ENCODE measurements at places on chromosomes 16 and 17.

- no peak for DNase-seq
Observed at GRCh38 chr17:80931421-80932265, 60.0 kb upstream of the CHMP6 start.

- DNase-seq = no peak
Observed at GRCh38 chr17:9676084-9676483, 30.8 kb downstream of the USP43 start.

- no peak for DNase-seq
Observed at GRCh38 chr17:81207610-81208581, 14.9 kb downstream of the CEP131 start.

- peak; percentile 11 for DNase-seq
Observed at GRCh38 chr17:31068291-31068690, 26.5 kb upstream of the NF1 start.

- no peak for DNase-seq
Observed at GRCh38 chr16:2062801-2063200, 15.0 kb downstream of the TSC2 start.

DNA sequence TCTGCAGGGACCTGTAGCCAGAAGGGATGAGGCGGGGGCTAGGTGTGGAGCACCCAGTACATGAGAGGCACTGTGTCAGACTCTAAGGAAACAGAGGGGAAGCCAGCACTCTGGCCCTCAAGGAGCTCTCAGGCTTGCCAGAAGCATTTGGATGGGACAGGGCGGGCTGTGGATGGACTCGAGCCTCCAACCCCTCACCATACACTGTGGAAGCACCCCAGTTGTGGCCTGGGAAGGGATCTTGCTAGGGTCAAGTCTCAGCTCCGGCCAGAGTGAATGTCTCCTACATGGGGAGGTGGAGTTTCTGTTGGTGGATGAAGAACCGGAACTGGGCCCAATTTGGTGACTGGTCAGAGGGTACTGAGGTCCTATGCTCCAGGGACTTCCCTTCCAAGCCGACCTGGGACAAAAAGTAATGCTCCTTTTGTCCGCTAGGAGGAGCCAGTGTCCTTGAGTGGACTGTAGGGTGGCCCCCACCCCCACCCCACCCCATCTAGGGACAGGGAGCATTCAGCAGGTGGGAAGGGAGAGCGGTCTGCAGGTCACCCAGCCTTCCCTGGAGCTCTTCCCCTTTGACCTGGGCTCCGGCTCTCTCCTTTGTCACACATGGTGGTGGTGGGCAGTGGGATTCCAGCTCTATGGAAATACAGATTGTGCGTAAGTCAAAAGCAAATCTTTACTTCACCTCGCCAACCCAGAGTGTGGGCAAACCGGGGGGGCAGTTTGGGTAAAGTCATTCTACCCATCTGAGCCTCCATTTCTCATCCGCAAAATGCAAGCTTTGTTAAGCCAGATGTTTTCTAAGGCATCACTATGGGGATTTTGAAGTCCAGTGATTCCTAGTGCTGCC is 20.4 kb upstream of the PHB1 start:
- peak; percentile 35 for DNase-seq

- DNase-seq = no peak
Observed at GRCh38 chr17:14373614-14374259, 72.9 kb downstream of the HS3ST3B1 start.

DNA sequence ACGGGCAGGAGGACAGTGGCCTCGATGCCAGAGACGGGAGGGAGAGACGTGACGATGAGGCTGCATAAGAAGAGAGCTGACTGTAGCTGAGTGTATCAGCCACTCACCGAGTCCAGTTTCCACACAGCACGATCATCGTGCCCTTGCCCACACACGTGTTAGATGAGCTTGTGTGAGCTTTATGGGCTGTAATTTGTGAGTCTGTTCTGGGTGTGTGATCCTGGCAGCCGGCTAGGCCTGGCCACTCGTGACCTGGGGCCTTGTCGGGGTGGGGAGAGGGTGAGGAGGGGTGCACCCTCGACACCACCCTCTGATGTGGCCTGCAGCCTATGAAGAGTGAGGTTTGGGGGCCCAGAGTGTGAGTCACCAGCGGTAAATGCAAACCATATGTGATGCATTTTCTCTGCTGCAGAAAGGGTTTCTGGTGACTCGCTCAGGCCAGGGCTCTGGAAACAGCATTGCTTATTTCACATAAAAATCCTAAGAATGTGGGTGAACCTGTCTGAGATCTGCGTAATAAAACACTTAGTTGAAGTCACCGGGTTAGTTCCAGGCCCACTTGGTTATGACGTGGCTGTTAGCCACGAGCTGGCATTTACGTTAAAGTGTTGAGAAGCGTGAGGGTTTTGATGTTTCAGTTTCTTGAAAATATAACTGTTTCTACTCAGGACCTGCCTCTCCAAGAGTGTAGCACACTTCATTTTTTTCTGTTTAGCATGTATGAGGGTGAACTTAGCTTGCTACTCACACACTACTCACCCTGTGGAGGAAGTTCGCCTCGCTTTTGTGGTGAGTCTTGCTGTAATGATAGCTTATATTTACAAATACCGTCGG is 4.2 kb downstream of the METRNL start:
- peak; percentile 29 for DNase-seq

- DNase-seq = peak; percentile 95
Observed at GRCh38 chr17:57255776-57256681, at the start of gene MSI2. Gene MSI2 (plus strand): TSS chr17:57256523. CDS start chr17:57256743, 220 bp downstream.

DNA sequence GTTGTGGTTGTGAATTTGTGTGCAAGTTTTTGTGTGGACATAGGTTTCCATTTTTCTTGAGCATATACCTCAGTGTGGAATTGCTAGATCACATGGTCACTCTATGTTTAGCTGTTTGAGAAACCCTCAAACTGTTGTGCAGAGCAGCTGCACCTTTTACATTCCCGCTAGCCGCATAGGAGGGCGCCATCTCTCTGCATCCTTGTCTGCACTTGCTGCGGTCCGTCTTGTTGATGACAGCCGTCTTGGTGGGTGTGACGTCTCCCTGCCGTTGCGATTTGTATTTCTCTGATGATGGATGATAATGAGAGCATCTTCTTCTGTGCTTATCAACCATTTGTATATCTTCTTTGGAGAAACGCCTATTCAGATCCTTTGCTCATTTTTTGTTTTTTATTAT is 25.1 kb upstream of the IL17C start:
- DNase-seq = no peak

DNA sequence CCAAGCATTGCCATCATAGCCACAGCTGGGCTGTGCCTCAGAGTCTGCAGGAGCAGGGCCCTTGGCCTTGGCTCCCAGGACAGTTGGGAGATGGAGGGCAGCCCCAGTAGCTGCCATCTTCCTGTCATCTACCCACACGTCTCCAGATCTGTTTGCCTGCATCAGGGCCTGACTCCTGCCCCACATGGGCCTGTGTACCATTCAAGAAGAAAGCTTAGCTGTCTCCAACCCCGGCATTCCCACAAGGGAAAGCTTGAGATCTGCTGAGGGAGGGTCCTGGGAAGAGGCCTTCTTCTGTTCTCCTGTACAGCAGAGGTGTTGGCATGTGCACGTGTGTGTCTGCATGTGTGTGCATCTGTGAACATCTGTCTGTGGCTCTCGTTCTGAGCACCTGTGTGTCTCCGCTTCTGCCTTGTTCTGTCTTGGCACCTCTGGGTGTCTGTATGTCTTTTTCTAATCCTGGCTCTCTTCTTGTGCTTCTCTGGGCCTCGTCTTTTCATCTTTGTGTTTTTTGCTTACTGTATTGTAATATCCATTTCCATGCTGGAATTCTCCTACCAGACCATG is 122.2 kb downstream of the MRM1 start:
- no peak for DNase-seq

DNA sequence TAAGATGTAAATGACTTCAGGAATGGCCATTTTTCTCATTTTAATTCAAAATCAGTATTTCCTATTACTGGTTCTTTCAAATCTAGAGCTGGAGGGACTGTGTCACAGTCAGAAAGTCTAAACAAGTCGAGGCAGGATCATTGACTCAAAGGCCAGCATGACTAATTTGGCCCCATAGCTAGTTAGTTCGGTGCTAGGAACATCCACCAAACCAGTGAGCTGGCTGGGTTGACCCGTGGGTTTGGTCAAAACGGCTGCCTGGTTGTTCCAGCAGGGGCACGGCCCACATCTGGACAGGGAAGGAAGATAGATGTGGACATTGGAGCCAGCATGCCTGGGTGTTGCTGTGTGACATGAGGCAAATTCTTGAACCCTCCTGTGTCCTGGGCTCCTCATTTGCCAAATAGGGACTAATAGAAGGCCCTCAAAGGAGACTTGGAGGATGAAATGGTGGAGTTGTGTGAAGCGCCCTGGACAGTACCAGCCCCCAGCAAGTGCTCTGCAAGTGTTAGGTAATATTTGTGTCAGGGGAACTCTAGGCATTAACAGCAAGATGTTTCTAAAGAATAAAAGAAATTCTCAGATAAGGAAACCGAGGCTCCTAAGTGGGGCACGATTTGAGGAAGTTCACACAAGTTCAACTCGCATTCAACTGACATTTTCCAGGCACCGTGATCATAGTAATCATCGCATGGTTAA is 46.2 kb downstream of the MEOX1 start:
- DNase-seq = no peak

GRCh38 chr16:78675312-78675711 is 575.9 kb downstream of the WWOX start:
- no peak for DNase-seq

DNA sequence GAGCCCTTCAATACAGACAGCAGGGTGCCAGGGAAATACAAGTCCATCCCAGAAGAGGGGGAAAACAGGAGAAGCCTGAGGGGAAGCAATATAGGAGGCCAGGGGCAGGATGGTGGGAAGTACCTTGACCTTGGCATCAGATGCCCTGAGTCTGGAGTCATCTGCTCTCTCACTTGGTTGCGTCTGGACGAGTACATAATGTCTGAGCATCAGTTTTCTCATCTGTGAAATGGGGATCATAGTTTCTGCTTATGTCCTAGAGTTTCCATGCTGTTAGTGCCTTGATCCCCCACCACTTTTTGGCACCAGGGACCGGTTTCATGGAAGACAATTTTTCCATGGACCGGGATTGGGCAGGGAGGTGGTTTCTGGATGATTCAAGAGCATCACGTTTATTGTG is 2.3 kb downstream of the STAT5A start:
- no peak for DNase-seq

DNA sequence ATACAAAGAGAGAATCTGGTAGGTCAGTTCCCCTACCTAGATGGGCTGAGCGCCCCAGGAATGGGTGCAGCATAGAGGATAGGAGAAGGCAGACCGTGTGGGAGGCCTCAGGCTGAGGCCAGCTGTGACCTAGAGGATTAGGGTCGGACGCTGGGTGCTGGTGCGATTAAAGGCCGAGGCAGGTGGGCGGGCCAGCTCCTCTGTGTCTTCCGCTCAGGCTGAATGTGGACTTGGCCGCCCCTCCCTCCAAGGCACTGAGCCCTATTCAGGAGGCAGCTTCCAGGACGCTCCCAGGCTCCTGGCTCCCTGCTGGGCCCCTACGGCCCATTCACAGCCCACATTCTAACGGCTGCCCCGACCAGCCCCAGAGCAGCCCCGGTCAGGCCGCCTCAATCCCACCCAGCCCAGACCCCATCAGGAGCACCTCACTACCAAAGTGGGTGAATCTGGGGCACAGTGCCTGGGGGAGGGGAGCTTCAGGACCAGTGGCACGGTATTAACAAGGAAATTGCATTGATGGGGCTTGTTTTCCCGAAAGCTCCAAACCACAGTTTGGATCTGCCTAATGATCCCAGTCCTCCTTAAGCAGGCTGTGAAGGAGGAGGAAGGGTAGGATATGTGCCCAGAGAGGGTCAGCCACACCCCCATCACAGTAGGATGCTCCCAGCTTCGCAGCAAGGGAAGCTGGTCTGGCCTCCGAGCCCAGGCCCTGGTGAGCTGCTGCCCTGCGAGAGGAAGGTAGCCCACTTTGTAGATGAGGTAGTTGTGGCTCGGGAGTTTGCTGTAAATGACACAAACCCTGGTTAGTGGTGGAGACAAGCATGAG is 14.5 kb downstream of the RHBDL3 start:
- no peak for DNase-seq

GRCh38 chr16:63426275-63426870 is 1390.1 kb upstream of the CDH8 start:
- DNase-seq = no peak

- no peak for DNase-seq
Observed at GRCh38 chr16:65788434-65789140, 577.9 kb upstream of the CDH5 start.

DNA sequence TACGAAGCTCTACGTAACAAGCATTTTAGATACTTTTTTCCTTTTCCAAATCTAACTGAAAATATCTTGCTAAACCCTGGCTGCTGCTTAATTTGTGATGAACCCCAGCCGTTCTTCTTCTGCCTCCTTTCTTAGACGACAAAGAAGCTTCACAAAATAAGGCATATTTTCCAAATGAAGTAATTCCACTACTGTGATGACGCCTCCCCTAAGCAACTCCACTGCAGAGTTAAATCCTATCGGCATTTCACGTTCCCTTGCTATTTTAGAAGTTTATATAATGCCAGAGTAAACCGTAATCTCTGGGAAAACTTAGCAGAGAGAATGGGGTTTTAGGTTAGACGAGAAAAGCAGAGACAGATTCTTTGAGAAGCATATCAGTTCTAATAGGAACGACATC is 683.1 kb upstream of the SALL1 start:
- DNase-seq = no peak

DNA sequence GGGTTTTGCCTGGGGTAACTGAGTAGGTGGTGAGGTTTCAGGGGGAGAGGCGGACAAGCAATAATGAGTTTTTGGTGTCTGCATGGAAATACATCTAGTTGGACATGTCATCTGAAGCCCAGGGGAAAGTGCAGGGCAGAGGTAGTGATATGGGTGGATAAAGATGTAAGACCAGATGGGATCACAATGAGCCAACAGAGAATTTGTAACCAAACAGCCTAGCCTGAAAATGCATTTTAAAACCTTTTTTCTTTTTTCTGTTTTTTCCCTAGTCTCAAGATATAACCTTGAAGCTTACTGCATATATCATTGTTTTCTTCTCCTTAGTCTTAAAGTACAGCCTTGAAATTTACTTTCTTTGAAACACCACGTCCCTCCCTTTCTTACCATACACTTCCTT is 3.7 kb upstream of the ZNF19 start:
- no peak for DNase-seq

- no peak for DNase-seq
Observed at GRCh38 chr16:52123842-52124241, 423.1 kb downstream of the TOX3 start.

DNA sequence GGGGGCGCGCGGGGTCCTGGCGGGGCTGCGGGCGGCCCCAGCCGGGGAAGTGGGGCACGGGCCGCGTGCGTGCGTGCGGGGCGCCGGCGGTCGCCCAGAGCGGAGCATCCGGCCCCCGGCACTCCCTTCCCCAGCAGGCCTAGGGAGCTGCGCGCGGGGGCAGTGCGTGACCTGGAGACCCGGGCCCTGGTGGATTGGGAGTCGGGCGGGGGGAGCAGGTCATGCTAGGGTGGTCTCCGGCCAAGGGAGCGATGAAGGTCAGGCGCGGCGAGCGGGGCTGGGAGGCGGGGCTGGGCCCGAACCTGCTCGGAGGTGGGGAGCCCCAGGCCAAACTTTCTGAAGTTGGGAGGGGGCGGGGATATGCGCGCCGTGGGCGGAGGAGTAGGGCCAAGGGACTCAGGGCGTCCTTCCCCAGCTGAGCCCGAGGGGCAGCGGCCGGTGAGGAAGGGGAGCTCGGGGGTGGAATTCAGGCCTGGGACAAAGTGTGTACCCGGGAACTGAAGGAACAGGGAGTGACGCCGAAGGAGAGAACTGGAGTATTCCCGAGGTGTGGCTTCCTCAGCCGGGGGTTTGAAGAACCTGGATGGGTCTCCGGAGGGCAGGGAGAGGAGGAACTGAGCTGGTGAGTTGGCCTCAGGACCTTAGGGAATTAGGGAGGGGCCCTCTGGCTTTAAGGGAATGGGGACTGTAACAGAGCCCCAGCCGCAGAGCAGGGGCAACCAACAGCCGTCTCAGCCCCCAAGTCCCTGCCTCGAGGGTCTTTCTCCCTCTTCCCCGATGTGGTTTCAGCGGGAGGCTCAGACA is 589 bp downstream of the XYLT2 start:
- DNase-seq = no peak
